ENCODE measurements at places on chromosomes 16 and 17. TPM values are rescaled to one million over a fixed set of nuclear protein-coding genes. Genes with fewer than 3 reads are reported as not detected.

DNA sequence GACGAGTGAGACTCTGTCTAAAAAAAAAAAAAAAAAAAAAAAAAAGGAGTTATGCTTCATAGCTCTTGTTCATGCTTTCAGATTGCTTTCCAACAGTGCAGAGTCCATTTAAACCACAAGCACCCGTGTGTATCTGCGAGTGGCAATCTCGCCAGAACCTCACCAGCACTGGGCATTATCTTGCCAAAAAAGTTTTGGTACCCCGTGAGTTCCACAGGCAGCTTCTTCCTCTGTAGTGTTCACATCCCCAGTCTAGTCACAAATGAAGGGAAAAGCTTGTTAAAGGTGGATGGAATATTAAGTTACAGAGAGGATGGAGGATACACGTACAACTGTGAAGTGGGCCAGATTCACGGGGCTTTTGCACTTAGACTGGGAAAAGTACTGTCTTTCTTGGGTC lies 33.5 kb downstream of the WSB1 start:
- H3K4me3 ChIP-seq, result no peak overlapping the region
- no peak overlapping the region for H3K27ac ChIP-seq
- H3K36me3 ChIP-seq, result no peaks in the 10 kb centered on the region

GRCh38 chr17:57102122-57102521 lies 17.1 kb downstream of the AKAP1 start:
- H3K36me3 ChIP-seq, result no peaks in the 10 kb centered on the region
- H3K27me3 ChIP-seq, result no peaks in the 10 kb centered on the region

The SP6 gene
- polyA plus RNA-seq, result not detected

The SSTR5 gene
- polyA plus RNA-seq, result not detected

The PRAC2 gene
- not detected for polyA plus RNA-seq

- no peaks in the 10 kb centered on the region for H3K4me1 ChIP-seq
- H3K36me3 ChIP-seq, result no peaks in the 10 kb centered on the region
- H3K27me3 ChIP-seq, result no peaks in the 10 kb centered on the region
- no peak overlapping the region for H3K27ac ChIP-seq
Measured at GRCh38 chr17:53191878-53192277, 630.8 kb upstream of the KIF2B start.

DNA sequence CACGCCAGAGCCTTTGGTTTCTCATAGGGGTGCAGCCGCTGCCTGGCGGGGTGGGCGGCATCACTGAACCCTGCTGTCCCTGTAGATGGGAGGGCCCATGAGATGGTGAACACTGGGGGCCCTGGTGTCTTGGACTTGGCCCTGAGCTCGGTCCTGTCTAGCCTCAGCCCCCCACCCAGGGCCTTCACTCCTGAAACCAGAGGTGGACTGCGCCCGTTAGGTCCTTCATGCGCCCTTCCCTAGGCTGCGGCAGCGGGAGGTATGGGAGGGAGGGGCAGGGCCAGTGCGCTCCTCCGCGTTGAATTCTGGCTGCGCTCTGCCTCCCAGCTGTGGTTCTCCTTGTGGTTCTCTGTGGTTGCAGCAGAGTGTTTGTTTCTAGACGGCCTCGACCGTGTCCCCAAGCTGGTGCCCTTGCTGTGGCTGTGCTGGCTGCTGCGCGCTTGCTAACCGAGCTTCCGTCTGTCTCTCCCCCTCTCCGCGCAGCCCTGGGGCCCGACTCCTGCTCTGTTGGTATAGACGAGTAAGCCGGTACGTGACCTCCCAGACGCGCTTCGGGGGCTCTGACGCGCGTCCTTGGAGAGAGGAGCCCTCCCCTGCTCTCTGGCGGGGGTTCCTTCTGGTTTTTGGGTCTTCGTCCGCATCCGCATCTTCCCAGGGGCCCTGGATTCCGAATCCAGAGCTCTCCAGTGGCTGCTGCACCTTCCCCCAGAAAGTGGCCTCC lies 7.4 kb upstream of the NUDT16L1 start:
- no peak for DNase-seq
- H3K36me3 ChIP-seq, result peaks cover 74% of the 10 kb centered on the region
- no peak overlapping the region for H3K4me3 ChIP-seq
- no peak overlapping the region for H3K27ac ChIP-seq

- peaks cover 10% of the 10 kb centered on the region for H3K36me3 ChIP-seq
- H3K27ac ChIP-seq, result peak within 1 kb of the TSS; percentile 77
- H3K4me3 ChIP-seq, result peak within 1 kb of the TSS; percentile 95
- peaks cover 15% of the 10 kb centered on the region for H3K4me1 ChIP-seq
Measured at GRCh38 chr17:39401412-39402243, at the start of gene FBXL20. TSS of gene FBXL20 (minus strand) at chr17:39401626. CDS start at chr17:39401402, 224 bp downstream.

DNA sequence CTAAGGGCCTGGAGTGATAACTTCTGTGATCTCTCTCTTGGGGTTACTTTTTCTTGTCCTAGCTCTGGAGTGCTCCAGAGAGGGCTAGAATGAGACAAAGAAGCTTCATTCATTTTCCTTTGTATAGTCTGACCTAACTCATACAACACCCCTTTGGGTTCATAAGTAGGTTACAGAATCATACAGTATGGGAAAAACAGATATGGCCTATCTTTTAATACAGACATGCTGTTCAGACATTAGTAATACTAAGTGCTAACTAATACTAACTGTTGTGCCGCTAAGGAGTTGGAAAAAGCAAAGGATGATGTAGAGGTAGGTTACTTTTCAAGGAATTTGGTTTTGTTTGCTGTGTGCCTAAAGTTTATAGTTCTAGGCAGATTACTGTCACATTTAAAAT lies 84.7 kb downstream of the NLK start:
- H3K4me3 ChIP-seq, result no peak overlapping the region
- H3K27ac ChIP-seq, result no peak overlapping the region
- H3K27me3 ChIP-seq, result no peaks in the 10 kb centered on the region
- peaks cover 42% of the 10 kb centered on the region for H3K36me3 ChIP-seq

DNA sequence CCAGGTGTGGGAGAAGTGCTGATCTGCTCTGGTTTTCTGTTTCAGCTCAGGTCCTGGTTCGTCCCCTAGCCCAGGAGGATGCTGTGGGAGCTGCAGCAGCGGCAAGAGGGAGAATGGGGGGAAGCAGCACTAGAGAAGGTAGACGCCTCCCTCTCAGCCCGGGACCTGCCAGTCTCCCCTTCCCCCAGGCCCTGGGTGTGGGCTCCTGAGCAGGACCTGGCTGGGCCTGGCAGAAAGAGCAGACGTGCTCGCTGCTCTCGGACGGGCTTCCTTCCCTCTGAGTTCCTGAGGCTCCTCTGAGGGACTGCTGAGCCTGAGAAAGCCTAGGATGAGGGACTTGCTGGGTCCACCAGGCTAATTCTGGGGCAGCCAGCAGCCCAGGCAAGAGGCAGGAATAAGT lies 3.1 kb downstream of the PRCD start:
- H3K36me3 ChIP-seq, result no peaks in the 10 kb centered on the region
- peaks cover 13% of the 10 kb centered on the region for H3K4me1 ChIP-seq
- no peak for DNase-seq
- H3K27me3 ChIP-seq, result peaks cover 50% of the 10 kb centered on the region
- no peak overlapping the region for H3K4me3 ChIP-seq

The TANGO6 gene
- polyA plus RNA-seq, result 6.5 TPM

DNA sequence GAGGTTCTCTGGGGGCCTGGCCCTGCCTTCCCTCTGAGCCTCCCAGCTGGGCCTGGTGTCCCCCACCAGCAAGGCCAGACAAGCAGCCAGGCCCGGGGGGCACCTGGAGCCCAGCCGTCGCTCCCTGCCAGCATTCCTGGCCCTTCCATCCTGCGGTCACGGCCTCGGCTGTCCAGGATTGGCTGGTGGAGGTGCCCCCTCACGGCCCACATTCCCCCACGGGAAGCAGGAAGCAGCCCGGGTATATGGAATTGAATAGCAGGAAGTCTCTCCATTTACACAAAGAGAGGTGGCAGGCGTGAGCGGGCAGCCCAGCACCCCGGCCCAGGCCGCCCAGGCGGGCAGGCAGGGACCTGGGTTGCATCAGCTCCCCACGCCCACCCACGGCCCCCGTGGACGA lies 14.5 kb downstream of the TRAF7 start:
- H3K4me1 ChIP-seq, result no peaks in the 10 kb centered on the region
- H3K36me3 ChIP-seq, result peaks cover 91% of the 10 kb centered on the region
- no peak for DNase-seq
- H3K27me3 ChIP-seq, result no peaks in the 10 kb centered on the region
- H3K27ac ChIP-seq, result no peak overlapping the region

- H3K27me3 ChIP-seq, result no peaks in the 10 kb centered on the region
- peaks cover 48% of the 10 kb centered on the region for H3K4me1 ChIP-seq
- H3K36me3 ChIP-seq, result peaks cover 44% of the 10 kb centered on the region
- H3K27ac ChIP-seq, result peak overlapping the region; percentile 74
- no peak overlapping the region for H3K4me3 ChIP-seq
- no peak for DNase-seq
Measured at GRCh38 chr16:2529961-2530628, 1.1 kb downstream of the CEMP1 start.

DNA sequence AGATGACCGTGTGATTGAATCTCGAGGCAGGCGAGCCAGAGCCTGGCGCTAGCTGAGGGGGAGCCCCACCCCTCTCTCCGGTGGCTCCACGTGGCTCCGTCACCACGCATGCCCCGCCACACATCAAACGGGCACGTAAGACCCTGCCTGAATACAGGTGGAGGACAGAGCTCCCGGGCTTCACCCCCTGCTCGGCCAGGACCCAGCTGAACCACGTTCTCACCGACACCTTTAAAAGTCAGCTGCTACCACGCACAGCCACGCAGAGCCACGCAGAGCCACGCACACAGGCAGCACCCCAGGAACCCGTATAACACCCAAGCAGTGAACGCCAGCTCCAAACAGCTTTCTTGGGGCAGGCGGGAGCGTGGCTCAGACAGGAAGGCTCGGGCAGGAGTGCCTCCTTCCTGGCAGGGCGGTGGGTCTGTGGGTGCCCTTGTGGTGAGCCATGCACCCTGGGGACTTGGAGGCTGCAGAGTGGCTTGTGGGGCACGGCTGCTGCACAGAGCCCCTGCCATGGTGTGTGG lies 4.4 kb downstream of the TMEM204 start:
- no peak overlapping the region for H3K4me3 ChIP-seq
- H3K36me3 ChIP-seq, result no peaks in the 10 kb centered on the region
- no peak overlapping the region for H3K27ac ChIP-seq

GRCh38 chr17:80709090-80709695 lies 164.6 kb downstream of the RPTOR start:
- H3K4me1 ChIP-seq, result peaks cover 40% of the 10 kb centered on the region
- H3K27ac ChIP-seq, result peak overlapping the region; percentile 31
- no peak for DNase-seq

The KRT34 gene
- polyA plus RNA-seq, result not detected

DNA sequence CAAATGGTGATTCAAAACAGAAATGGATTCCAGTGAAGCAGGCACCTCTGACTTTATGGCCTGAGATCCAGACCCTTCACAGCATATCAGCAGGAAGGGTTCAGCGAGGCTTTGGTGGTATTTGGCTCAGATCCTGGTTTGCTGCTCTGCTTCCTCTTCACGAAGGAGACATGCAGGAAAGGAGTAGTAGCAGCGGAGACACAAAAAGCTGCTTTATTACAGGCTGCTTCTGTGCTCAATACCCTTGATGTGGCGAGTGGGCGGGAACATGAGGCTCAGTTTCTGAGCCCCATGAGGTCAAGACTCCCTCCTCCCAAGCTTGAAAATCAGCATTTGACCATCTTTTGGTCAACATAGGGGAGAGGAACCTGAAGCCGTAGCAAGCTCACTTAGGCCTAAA lies 213.3 kb upstream of the AXIN2 start:
- DNase-seq, result no peak
- H3K27ac ChIP-seq, result no peak overlapping the region
- H3K27me3 ChIP-seq, result no peaks in the 10 kb centered on the region
- no peak overlapping the region for H3K4me3 ChIP-seq

DNA sequence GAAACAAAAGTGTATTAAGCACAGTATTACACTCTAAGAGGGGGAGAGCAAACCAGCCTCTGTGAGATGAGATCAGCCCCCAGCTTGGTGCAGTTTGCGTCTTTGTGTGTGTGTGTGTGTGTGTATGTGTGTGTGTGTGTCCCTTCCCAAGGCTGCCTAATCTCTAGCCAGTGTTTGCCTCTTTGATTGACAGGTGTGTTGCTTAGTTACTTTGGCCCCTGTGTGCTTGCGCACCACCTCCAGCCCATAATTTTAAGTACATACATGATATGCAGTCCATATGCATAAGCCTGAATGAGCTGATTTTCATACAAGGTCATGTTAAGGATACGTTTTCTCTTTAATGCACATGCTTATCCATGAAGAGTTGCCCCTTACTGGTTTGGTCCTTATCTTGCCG lies 2.1 kb upstream of the KRTAP3-2 start:
- no peaks in the 10 kb centered on the region for H3K36me3 ChIP-seq
- DNase-seq, result no peak

DNA sequence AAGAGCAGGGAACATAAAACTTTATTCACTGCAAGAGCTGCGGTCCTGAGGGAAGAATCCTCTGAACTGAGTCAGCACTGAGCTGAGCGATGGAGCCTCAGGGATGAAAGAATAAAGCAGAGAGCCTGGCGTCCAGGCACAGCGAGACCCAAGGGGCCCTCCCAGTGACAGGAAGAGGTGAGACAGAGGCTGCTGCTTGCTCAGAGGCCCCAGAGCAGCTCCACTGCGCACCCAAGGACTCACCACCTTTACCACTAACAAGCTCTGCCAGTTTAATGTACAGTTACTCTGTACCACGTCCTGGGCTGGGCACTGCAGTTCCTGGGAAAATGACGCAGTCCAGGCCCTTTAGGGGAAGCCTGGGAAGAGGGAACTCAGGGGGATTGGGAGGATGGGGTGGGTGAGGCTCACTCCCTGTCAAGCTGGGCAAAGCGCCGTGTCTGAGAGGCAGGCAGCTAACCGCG lies 5.6 kb downstream of the GFAP start:
- peaks cover 6% of the 10 kb centered on the region for H3K27me3 ChIP-seq
- no peak overlapping the region for H3K4me3 ChIP-seq
- H3K27ac ChIP-seq, result no peak overlapping the region
- no peak for DNase-seq

- no peak for DNase-seq
- no peak overlapping the region for H3K27ac ChIP-seq
- no peak overlapping the region for H3K4me3 ChIP-seq
- H3K4me1 ChIP-seq, result no peaks in the 10 kb centered on the region
- H3K36me3 ChIP-seq, result no peaks in the 10 kb centered on the region
Measured at GRCh38 chr17:67557921-67558320, 159.8 kb upstream of the NOL11 start.

DNA sequence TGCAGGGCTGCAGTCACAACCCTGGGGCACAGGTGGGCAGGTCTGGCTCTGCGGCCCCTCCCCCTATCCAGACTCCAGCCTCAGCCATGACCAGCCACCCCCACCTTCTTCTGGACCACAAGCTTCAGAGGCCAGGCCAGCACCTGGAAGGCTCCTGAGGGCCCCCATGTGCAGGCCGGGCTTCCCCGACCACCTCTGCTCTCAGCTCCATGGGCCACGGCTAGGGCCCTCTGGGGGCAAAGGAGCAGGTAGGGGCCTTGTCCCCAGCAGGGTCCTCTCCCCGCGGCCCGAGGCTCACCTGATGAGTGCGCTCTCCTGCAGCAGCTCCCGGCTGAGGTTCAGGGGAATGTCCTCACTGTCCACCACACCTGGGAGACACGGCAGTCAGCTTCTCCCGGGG lies 16.9 kb downstream of the DNASE1 start:
- H3K27ac ChIP-seq, result no peak overlapping the region
- no peaks in the 10 kb centered on the region for H3K27me3 ChIP-seq
- peaks cover 50% of the 10 kb centered on the region for H3K36me3 ChIP-seq
- DNase-seq, result no peak
- H3K4me1 ChIP-seq, result no peaks in the 10 kb centered on the region

- peaks cover 2% of the 10 kb centered on the region for H3K27me3 ChIP-seq
- no peak for DNase-seq
- H3K36me3 ChIP-seq, result no peaks in the 10 kb centered on the region
- no peak overlapping the region for H3K4me3 ChIP-seq
- no peak overlapping the region for H3K27ac ChIP-seq
- no peaks in the 10 kb centered on the region for H3K4me1 ChIP-seq
Measured at GRCh38 chr16:89581045-89581695, 5.6 kb downstream of the CPNE7 start.

- H3K27ac ChIP-seq, result no peak overlapping the region
- H3K36me3 ChIP-seq, result no peaks in the 10 kb centered on the region
- no peak for DNase-seq
- peaks cover 21% of the 10 kb centered on the region for H3K27me3 ChIP-seq
- H3K4me1 ChIP-seq, result peaks cover 20% of the 10 kb centered on the region
- H3K4me3 ChIP-seq, result no peak overlapping the region
Measured at GRCh38 chr17:30240177-30240576, 4.7 kb upstream of the SLC6A4 start.
